ENCODE measurements at places on chromosomes 7 and 10.

- DNase-seq: peak; percentile 55
Observed at GRCh38 chr7:6637544-6638229, 569 bp downstream of the ZNF316 start.

DNA sequence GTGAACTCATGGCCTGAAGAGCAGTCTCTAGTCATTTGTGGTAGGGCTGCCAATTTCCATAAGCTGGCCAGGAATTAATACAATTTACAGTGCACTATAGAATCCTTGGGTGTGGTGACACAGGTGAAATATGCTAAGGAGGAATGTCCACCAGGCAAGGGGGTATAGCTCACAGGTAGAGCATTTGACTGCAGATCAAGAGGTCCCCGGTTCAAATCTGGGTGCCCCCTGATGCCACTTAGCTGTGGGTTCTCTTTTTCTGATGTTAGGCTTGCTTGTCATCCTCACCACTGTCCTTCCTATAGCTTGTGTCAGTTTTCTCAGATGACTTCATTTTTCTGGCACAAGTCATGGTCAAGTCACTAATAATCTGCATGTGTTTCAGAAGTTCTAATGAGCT lies 108.7 kb downstream of the ZNF467 start:
- no peak for DNase-seq

DNA sequence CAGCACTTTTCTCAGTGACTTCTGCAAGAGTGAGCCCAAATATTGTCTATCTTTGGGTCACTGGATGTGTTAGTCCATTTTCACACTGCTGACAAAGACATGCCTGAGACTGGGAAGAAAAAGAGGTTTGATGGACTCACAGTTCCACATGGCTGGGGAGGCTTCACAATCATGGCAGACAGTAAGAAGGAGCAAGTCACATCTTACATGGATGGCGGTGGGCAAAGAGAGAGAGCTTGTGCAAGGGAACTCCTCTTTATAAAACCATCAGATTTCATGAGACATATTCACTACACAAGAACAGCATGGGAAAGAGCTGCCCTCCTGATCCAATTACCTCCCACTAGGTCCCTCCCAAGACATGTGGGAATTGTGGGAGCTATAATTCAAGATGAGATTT lies 6.1 kb upstream of the HSPA12A start:
- DNase-seq: no peak

GRCh38 chr10:59290448-59290847 lies 71.9 kb downstream of the FAM13C start:
- no peak for DNase-seq

DNA sequence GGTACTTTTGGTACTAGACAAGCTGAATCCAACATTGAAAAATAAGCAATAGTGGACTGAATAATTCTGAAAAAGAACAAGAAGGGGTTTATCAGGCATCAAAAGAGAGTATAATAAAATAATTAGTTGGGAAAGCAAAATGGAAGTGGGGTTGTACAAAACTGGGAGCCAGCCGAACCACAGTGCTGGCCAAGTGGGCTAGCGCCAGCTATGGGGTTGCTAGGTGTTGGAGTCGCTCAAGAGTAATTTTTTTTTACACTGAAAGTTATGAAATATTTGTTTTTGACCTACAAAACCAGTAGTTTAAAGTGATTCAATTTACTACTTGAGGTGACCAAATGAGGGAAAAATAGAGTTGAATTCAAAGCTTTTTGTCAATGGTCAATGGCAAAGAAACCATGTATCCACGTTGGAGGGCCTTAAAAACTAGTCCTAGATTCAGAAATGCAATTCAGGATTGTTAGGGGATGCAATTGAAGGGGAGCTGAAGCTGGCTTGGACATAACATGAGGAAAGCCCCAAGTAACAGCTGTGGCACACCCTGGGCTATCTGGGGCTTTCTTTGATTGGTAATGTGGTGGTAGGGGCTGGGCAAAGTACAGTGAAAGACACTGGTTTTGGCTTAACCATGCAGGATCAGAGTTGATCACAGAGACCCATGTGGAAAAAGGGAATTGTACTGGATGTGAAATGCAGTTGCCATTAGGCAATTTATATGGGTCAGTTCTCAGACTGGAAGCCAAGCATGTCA lies 28.3 kb upstream of the MSMB start:
- DNase-seq: no peak

- no peak for DNase-seq
Observed at GRCh38 chr7:1942243-1942940, 272.3 kb downstream of the ELFN1 start.

- no peak for DNase-seq
Observed at GRCh38 chr7:132110692-132111091, 465.6 kb downstream of the PLXNA4 start.

- DNase-seq: no peak
Observed at GRCh38 chr10:43110338-43111071, 27.7 kb upstream of the CSGALNACT2 start.

DNA sequence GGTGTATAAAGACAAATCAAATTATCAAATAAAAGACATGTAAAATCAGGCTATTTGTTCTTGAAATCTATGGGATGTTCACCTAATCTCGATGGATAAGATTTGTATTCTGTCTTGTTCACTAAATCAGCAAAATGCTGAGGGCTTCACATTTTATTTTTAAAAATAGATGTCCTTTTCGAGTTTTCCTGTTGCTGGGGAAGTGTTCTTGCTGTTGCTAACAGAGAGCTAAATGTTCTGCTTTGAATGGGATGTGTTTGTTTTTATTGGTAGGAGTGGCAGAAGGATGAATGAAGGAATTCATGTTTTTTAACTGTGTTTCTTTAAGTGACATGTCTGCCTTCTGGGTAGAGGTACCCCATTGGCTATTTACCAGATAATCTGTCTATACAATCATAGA lies 7.3 kb upstream of the SNX13 start:
- no peak for DNase-seq

DNA sequence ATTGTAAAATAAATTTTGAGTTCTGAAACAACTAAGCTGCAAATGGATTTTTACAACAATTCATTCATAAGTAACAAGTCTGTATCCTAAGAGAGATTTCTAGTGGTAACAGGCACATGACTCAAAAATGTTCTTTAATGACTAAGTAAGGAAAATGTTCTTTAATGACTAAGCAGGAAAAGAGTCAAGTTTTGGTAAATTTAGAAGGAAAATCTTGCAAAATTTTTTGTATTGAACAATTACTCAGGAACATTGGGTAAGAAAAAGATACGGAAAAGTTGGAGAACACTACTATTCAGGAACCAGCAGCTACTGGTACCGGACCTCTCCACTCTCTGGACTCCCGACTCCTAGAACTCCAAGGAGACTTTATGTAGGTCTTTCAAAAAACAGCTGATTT lies 33.5 kb downstream of the HYCC1 start:
- DNase-seq: no peak

- DNase-seq: no peak
Observed at GRCh38 chr10:104299031-104299904, 30.3 kb downstream of the GSTO2 start.

DNA sequence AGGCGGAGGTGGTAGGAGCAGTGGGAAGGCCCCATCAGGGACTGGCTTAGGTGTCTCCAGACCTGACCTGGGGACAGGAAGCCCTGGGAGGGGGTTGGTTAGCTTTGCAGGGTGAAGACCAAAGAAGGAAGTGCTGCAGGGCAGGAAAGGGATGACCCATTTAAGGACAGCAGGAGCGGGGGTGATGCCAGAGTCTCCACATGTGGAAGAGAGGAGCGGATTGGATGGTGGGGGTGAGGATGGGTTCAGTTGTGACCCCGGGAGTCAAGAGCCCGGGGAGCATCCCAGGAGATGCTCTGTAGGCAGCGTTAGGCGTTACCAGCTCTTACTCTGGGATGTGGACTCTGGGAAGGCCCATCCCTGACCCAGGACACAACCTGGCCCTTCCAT lies 3.1 kb upstream of the LDB3 start:
- DNase-seq: no peak

GRCh38 chr7:53095731-53096501 lies 60.5 kb downstream of the POM121L12 start:
- no peak for DNase-seq

GRCh38 chr10:119919826-119920225 lies 27.3 kb downstream of the SEC23IP start:
- no peak for DNase-seq

GRCh38 chr7:27745064-27745583 lies 5.2 kb downstream of the TAX1BP1 start:
- DNase-seq: no peak

DNA sequence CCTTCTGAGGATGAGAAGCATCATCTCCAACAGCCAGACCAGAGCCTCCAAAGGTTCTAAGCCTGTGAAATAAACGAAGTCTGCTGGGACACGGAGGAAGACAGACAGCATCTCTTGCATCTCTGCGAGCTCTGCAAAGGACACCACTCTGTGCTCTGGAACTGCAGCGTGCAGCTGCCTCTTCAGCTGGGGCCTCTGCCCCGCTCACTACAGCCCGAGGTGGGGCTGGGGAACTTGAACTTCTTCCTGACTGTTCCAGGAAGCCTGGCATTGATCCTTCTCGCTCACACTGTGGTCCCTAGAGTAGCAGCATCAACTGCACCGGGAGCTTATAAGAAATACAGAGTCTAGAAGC lies 163.3 kb downstream of the USP6NL start:
- no peak for DNase-seq

DNA sequence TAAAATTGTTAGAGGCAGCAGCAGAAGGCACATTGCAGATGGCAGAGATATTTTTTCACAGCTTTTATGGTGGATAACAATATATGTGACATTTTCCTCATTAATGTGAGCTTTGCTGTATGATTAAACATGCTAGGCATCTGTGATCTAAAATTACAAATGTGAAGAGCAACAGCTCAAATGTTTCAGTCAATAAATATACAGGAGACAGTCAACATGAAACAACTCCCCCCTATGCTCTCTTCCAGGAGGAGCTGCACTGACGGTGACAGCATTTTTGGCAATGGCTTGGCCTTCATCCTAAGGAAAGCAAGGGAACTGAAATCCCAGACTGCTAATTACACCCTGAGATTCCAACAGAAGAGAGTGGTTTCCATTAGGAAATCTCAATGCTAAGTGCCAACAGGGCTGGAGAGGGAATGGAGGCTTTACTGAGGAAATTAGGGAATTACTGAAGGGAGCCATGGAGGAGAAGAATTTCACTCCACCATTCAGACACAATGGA lies 51.4 kb upstream of the GRB10 start:
- DNase-seq: no peak

- DNase-seq: no peak
Observed at GRCh38 chr7:70923181-70923845, 208.6 kb upstream of the GALNT17 start.

GRCh38 chr7:79459381-79459780 lies 5.9 kb upstream of the MAGI2 start:
- DNase-seq: no peak

DNA sequence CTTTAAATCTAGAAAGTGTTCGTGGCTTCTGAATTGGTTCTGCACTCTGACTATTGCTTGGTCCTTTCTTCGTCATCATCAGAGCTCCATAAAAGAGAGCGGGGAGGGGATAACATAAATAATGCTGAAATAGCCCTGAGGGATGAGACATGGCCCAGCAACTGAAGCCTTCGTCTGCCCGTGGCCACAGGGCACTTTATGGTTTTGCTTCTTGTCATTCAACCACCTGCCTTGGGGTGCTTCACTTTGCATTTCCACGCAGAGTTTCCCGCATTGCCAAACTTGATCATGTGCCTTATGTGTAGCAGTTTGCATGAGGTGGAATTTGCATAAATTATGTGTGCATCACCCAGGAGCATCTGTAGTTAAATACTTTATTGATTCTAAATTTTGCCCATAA lies 15.9 kb downstream of the GSTO2 start:
- no peak for DNase-seq

GRCh38 chr10:42932735-42933447 lies 144.0 kb upstream of the RET start:
- no peak for DNase-seq

DNA sequence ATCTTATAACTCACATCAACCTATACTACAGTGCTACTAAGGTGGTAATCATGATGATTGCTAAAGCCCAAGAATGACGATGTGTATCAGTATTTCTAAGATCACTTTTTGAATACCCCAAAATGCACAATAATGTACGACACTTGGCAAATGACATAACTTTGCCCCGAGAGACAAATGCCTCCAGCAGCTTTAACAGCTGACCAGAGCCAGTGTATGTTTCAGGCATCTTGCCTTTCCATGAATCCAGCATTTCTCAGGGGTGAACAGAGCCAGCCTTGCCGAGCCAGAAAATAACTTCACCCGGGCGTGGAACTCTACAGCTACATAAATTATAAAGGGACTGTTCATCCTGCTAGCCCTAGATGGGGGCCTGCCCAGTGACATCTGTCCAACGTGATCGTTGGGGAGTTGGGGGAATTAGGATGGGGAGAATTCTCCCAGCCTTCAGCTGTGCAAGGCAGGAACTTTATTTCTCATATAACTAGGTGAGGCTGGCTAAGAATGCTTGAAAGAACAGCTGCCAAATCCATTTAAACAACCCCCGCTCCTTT lies 1.8 kb downstream of the IGFBP3 start:
- DNase-seq: no peak

GRCh38 chr7:32062150-32062549 lies 8.1 kb downstream of the PDE1C start:
- DNase-seq: no peak

DNA sequence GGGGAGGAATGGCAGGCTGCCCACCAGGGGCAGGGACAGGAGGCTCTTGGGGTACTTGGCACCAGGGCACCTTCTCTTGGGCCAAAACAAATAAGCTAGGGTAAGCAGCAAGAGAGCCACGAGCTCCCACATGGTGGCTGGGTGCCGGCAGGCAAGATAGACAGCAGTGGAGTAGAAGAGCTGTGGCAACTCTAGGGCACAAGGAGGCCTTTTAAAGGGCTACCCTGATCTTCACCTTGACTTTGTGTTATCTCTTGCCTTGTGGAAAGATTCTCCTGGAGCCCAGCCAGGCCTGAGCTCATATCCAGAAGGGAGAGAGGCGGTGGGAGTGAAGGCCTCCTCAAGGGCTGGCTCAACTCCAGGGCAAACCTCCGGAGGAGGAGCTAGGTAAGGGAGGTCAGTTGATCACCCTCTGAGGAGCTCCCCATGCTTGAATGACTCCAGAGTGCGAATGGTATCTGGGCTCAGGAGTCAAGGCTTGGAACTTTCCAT lies at the start of gene CYP17A1:
Gene CYP17A1, minus strand, starts transcription at position 184 of the 492 bp plus-strand sequence. Its CDS starts 52 bp downstream, at position 132.
- no peak for DNase-seq

DNA sequence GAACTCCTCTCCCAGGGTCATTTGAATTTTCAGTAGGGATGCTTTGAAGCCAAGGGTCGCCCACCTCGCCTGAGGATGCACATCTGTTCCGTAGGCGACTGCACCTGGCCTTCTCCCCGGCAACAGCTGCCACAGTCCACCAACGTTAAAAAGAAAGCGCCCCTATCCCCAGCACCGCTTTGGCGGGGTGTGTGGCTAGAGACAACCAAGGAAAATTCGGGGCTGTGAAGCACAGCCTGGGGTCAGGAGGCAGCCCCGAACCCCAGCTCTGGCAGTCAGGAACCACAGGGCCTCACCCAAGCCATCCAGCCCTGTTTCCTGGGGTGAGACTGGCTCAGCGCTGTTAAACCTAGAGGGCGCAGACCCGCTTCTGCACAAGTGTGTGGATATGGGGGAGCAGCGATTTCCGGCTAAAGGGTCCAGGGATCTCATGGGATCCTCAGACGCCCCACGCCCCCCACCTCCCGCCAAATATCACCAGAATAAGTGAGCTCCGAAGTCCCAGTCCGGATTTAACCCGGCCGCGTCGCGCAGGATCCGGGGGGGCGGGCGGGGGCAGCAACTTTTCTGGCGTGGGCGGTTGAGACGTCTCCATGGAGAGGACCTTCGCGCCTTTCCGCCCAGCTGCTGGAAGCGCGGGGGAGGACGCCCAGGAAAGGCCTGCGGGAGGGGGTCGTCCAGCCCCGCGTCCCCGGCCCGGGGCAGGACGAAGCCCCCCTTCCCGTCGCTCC lies 822 bp downstream of the ZC3HAV1L start:
- DNase-seq: no peak
